ENCODE measurements at places on chromosomes 7 and 10. TPM values are rescaled to one million over a fixed set of nuclear protein-coding genes. Genes with fewer than 3 reads are reported as not detected.
A peak's percentile ranks its signal among the peaks of the same experiment; 100 is the strongest.

- DNase-seq: no peak
- H3K36me3 ChIP-seq: peaks cover under 1% of the 10 kb centered on the region
- no peaks in the 10 kb centered on the region for H3K27me3 ChIP-seq
- no peaks in the 10 kb centered on the region for H3K4me1 ChIP-seq
- no peak overlapping the region for H3K4me3 ChIP-seq
These were observed 47.4 kb downstream of the CUL1 start for GRCh38 chr7:148746135-148746534.

- H3K27me3 ChIP-seq: no peaks in the 10 kb centered on the region
- H3K4me3 ChIP-seq: no peak overlapping the region
- peaks cover 30% of the 10 kb centered on the region for H3K36me3 ChIP-seq
- peak; percentile 79 for DNase-seq
- H3K27ac ChIP-seq: no peak overlapping the region
These were observed 16.0 kb downstream of the PDGFA start for GRCh38 chr7:503575-504111.

GRCh38 chr7:115328018-115328417 lies 406.1 kb downstream of the MDFIC start:
- no peak for DNase-seq
- no peaks in the 10 kb centered on the region for H3K36me3 ChIP-seq
- H3K27me3 ChIP-seq: no peaks in the 10 kb centered on the region

DNA sequence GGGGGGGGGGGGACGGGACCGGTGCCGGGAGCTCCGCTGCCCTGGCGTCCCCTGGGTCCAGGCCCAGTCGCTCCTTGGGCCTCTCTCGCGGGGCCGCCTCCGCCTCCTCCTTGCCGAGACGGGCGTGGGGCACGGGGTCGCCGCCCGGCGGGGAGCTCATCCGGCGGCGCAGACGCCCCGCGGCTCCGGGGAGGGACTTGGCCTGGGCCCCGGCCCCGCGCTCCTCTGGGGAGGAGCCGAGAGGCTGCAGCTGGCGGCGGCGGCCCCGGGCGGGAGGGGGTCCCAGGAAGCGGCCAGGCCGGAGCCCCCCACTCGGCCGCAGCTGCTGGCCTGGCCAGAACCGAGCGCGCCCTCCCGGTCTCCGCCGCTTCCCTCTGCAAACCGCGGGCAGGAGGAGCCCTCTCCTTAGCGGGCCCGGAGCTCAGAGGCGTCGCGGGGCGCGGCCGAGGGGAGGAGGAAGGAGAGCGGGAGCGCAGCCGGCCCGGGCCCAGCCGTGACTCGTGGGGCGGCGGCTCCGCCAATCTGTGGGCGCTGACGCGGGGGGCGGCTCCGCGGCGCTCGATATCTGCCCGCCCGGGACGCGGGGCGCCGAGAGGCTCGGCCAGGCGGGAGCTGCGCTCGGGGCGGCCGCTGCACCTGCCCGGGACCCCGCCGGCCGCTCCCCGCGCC lies at the start of gene FAM20C:
FAM20C (plus strand) TSS at position 591 of the 669 bp plus-strand sequence. CDS start 629 bp downstream, outside the sequence.
- peaks cover 25% of the 10 kb centered on the region for H3K4me1 ChIP-seq
- H3K4me3 ChIP-seq: peak within 1 kb of the TSS; percentile 67

DNA sequence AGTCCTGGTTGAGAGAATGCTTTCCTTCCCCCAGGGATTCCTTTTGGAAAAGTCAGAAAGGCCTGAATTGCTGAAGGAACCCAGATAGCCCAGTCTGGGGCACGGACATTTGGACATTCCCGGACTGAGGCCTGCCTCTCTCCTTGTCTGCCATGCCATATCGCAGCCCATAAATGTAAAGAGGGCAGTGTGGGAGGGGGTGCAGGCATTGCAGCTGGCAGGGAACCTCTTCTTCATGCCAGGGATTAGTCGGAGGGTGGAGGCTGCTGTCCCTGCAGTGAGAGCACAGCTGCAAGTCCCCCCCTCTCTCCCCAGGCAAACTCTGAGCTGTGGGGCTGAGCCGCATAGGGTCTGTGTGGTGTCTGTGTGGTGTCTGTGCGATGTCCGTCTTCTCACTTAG lies 486.0 kb upstream of the MKI67 start:
- H3K27ac ChIP-seq: no peak overlapping the region
- H3K4me3 ChIP-seq: no peak overlapping the region
- no peaks in the 10 kb centered on the region for H3K27me3 ChIP-seq
- no peak for DNase-seq
- H3K36me3 ChIP-seq: no peaks in the 10 kb centered on the region
- H3K4me1 ChIP-seq: no peaks in the 10 kb centered on the region

GRCh38 chr7:3981281-3981680 lies 680.2 kb downstream of the SDK1 start:
- H3K36me3 ChIP-seq: no peaks in the 10 kb centered on the region
- H3K27me3 ChIP-seq: no peaks in the 10 kb centered on the region
- H3K27ac ChIP-seq: no peak overlapping the region

DNA sequence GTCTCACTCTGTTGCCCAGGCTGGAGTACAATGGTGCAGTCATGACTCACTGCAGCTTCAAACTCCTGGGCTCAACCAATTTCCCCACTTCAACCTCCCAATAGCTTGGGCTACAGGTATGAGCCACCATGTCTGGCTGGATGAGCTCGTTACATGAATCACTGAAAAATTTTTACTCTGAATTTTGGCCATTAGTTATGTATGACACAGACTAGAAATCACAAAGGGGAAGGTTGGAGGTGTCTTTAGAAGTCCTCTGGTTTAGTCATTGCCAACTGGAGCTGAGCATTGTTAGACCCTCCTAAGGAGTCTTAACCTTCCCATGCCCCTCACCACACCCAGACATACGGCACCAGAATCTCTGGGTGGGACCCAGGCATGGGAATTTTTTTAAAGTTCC lies 34.7 kb downstream of the SVIL start:
- DNase-seq: no peak
- no peaks in the 10 kb centered on the region for H3K27me3 ChIP-seq
- peaks cover 45% of the 10 kb centered on the region for H3K4me1 ChIP-seq
- no peak overlapping the region for H3K4me3 ChIP-seq
- peak overlapping the region; percentile 89 for H3K27ac ChIP-seq

- no peak for DNase-seq
- H3K36me3 ChIP-seq: no peaks in the 10 kb centered on the region
- H3K27ac ChIP-seq: peak overlapping the region; percentile 86
These were observed 210.9 kb downstream of the CREB5 start for GRCh38 chr7:28623105-28623730.

- H3K4me1 ChIP-seq: no peaks in the 10 kb centered on the region
- H3K36me3 ChIP-seq: no peaks in the 10 kb centered on the region
- no peak for DNase-seq
- no peaks in the 10 kb centered on the region for H3K27me3 ChIP-seq
- no peak overlapping the region for H3K27ac ChIP-seq
- H3K4me3 ChIP-seq: no peak overlapping the region
These were observed 5.4 kb downstream of the PPP1R17 start for GRCh38 chr7:31692451-31692850.

DNA sequence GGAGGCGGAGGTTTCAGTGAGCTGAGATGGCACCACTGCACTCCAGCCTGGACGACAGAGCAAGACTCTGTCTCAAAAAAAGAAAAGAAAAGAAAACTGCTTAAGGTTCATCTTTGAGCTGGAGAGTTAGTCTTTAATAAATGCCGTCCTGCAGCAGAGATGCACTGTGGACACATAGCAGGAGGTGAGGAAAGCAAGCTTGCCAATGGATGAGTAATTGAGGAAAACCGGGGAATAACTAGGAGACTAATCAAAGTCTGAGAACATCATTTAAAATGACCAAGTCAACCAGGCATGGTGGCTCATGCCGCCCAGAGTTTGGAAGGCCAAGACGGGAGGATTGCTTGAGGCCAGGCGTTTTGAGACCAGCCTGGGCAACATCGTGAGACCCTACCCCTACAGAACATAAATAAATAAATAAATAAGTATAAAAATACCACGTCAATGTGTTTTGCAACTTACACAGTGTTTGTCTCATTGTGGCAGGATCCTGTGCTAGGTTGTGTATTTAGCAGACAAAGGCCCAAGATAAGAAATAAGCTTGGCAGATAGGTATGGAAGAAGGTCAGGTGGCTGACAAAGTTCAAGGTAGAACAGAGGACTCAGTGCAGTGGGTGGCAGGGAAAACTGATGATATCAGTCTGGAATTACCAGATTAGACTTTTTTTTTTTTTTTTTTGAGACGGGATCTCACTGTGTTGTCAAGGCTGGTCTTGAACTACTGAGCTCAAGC lies 115.7 kb upstream of the KMT2C start:
- H3K4me1 ChIP-seq: no peaks in the 10 kb centered on the region
- no peak overlapping the region for H3K4me3 ChIP-seq
- no peaks in the 10 kb centered on the region for H3K27me3 ChIP-seq
- DNase-seq: no peak
- no peak overlapping the region for H3K27ac ChIP-seq
- no peaks in the 10 kb centered on the region for H3K36me3 ChIP-seq

GRCh38 chr10:62072901-62073300 lies 171.4 kb downstream of the ARID5B start:
- no peak overlapping the region for H3K4me3 ChIP-seq
- no peaks in the 10 kb centered on the region for H3K27me3 ChIP-seq
- DNase-seq: no peak

DNA sequence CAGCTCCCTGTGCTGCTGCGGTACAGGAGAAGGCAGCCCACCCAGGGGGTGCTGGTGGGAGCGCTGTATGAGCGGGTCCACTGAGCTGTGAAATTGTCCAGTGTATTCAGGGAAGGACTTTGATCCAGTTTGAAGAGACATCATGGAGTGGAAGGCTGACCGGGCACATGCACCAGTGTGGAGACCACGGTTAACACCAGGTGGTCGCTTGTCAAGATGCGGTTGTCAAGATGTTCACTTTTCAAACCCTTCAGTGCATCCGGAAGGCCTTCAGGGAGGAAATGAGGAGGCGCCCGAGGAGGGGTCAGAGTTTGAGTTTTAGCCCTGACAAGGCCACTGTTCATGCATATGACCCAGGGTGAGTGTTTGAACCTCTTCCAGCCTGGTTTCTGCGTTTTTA lies 6.1 kb downstream of the DOCK1 start:
- no peak overlapping the region for H3K4me3 ChIP-seq
- no peak overlapping the region for H3K27ac ChIP-seq
- DNase-seq: no peak
- no peaks in the 10 kb centered on the region for H3K36me3 ChIP-seq

GRCh38 chr7:30990673-30991170 lies 27.0 kb downstream of the GHRHR start:
- no peaks in the 10 kb centered on the region for H3K4me1 ChIP-seq
- no peak overlapping the region for H3K4me3 ChIP-seq
- no peaks in the 10 kb centered on the region for H3K27me3 ChIP-seq
- H3K36me3 ChIP-seq: no peaks in the 10 kb centered on the region

DNA sequence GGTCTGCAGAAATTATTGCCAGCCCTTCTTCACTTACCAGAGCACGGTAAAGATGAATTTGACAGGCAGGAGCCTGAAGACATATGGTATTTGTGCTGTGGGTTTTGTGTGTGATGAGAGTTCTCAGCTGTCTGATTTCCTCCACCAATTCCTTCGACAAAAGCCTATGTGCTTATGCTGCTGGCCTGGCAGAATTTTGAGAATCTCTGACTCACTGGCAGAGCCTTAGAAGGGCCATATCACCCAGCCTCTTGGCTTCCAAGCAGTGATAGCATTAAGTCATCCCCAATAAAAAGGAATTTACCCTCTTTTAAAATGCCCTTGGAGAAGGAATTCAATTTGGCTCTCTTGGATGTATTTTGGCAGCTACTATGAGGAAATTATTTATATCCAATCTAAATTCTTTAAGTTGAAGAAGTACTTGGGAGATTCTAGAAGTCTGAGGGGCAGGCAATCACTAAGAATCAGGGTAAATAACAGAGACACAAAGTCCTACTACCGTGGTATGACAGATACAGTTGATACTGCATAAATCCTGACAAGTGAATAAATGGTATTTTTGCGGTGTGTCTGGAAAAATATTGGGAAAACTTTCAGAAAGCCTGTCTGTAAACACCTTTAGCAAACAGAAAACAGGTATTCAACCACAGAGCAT lies 68.6 kb upstream of the EFCAB10 start:
- no peak for DNase-seq
- H3K4me1 ChIP-seq: peaks cover 10% of the 10 kb centered on the region
- no peaks in the 10 kb centered on the region for H3K36me3 ChIP-seq
- H3K4me3 ChIP-seq: no peak overlapping the region

DNA sequence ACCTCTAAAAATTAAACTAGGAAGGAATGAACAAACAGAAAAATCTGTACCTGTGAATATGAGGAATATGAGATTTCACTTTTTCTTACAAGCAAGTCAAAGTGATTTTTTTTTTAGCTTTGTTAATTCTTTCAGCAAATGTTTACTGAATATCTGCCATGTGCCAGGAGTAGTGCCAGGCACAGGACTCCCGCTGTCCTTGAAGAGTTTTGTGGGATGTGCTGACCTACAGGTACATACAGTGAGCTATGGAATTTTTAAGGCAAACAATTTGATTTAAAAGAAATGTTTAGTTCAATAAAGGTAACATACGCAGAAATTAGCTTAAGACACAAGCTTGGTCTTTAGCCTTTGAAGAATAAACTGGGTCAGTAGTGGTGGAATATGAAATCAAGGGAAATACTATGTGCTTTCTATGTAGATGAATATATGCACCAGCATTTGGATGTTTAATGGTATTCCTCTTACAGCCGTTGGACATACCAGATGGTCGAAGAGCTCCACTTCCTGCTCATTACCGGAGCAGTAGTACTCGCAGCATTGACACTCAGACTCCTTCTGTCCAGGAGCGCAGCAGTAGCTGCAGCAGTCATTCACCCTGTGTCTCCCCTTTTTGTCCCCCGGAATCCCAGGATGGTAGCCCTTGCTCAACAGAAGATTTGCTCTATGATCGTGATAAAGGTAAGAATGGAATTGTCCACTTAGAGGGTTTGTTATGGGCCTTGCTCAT lies 102.0 kb downstream of the GLCCI1 start:
- H3K36me3 ChIP-seq: no peaks in the 10 kb centered on the region
- H3K27me3 ChIP-seq: no peaks in the 10 kb centered on the region
- no peak for DNase-seq
- H3K27ac ChIP-seq: no peak overlapping the region
- no peaks in the 10 kb centered on the region for H3K4me1 ChIP-seq

GRCh38 chr10:65670087-65670486 lies 1255.7 kb upstream of the LRRTM3 start:
- H3K4me1 ChIP-seq: no peaks in the 10 kb centered on the region
- H3K4me3 ChIP-seq: no peak overlapping the region
- DNase-seq: no peak
- H3K36me3 ChIP-seq: no peaks in the 10 kb centered on the region
- H3K27me3 ChIP-seq: no peaks in the 10 kb centered on the region

ECHS1 gene
- 148 TPM for total RNA-seq

FANK1 gene
- 0.37 TPM for total RNA-seq

PHTF2 gene
- total RNA-seq: 23.9 TPM

RARRES2 gene
- 18.3 TPM for total RNA-seq

ANK3 gene
- 576 TPM for total RNA-seq

ADD3 gene
- total RNA-seq: 76.8 TPM

CYP26C1 gene
- total RNA-seq: not detected

TOMM7 gene
- 351 TPM for total RNA-seq
